ENCODE measurements at places on chromosomes 6 and 20.

DNA sequence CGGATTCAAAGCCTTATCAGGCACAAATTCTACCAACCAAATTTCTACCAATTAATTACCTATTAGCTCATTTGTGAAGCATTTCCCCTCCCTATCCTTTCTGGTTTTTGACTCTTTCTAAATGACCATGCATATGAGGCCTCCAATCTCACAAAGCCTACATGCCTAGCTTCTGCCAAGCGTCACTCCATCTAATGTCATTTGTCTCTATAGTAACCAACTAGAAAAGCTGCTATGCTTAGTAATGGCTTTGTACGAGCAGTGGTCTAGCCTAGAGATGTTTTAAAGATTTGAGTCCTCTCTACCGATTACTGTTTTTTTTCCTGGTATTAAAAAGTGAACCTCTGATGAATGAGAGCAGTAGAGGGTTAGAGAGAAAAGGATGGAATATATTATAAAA is 4.8 kb upstream of the ASF1A start:
- no peak for DNase-seq

DNA sequence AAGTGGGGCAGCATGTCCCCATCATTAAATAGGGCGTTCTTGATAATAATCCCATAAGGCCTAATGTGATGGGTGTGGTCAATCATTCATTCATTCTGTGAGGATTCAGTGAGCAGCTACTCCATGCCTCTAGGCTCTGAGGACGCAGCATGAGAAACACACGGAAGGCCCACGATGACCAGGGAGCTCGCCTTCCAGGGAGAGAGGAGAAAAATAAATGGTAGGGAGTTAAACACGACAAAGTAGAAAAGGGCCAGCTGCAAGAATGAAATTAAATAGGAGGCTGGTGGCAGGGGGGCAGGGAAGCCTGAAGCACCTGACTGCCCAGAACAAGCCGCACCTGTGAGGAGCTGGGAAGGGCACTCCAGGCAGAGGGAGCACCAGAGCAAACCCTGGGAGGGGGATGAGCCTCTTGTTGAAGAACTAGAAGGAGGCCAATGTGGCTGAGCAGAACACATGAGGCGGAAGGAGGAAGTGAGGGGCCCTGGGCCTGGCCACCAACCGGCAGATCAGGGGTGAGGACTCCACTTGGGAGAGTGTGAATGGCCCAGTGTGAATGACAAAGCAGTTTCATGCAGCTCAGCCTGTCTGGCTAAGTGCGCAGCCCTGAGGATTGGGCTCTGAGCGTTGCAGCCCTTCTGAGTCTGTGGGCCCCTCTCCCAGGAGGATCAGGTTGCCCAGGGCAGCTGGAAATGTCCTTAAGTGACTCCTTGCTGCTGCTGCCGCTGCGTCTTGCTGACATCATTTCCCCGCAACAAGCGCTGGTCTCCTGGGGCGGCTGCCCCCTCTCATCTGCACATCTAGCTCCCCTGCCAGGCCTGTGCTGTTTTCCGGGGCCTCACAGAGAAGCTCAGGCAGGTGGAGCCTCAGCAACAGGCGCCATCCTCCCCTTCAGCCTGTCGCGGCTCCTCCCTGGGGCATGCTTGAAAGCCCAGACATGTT is 99.9 kb downstream of the CDH26 start:
- DNase-seq, result no peak

GRCh38 chr6:3200682-3201081 is 26.8 kb downstream of the TUBB2B start:
- no peak for DNase-seq

- no peak for DNase-seq
These were observed 18.6 kb upstream of the HELZ2 start for GRCh38 chr20:63592661-63593060.

DNA sequence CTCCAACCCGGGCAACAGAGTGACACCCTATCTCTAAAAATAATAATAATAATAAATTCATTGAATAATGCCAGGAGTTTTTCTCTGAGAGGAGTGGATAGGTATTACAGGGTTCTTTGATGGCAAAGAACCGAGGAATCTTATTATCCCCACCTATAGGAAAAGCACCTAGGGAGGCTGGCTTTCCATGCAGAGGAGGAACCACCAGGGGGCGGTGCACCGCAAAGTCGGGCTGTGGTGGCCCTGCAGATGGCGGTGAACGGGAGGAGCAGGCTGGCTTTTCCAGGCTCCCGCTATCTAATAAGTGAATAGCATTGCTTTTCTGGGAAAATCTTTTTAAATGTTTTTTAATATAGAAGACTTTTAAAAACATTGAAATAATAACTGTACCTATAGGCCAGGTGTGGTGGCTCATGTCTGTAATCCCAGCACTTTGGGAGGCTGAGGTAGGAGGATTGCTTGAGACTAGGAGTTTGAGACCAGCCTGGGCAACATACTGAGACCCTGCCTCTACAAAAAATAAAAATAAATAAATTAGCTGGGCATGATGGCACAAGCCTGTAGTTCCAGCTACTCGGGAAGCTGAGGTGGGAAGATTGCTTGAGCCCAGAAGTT is 864.2 kb downstream of the KIF16B start:
- peak; percentile 37 for DNase-seq

DNA sequence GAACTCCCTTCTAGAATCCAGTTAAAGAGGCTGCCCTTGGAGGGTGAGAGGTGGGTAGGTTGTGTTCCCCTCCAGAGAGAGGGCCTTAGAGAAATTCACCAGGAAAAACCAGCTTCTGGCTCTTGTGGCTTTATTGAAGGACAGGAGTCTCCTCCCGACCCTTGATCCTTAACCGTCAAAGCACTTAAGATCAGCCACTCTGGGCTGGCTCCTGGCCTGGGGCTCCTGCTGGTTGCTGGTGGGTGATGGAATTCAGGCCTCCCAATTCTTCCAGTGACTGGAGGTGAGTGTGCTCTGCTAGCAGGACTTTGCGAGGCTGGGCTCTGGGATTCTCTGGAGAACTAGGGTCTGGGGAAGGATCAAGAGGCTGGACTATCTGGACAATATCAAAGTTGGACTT is 75.6 kb upstream of the LGSN start:
- no peak for DNase-seq

- no peak for DNase-seq
These were observed 86.3 kb downstream of the GMPR start for GRCh38 chr6:16324606-16325225.

DNA sequence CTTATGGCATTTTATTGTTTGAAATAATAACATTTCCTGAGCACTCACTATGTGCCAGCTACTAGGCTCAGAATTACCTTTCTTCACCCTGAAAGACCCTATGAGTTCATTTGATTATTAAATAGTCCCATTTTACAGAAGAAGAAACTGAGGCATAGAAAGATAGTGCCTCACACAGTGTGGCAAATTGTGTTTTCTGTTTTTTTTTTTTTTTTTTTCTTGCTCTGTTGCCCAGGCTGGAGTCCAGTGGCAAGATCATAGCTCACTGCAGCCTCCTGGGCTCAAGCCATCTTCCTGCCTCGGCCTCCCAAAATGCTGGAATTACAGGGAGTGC is 59.7 kb upstream of the PTPN1 start:
- DNase-seq, result no peak

DNA sequence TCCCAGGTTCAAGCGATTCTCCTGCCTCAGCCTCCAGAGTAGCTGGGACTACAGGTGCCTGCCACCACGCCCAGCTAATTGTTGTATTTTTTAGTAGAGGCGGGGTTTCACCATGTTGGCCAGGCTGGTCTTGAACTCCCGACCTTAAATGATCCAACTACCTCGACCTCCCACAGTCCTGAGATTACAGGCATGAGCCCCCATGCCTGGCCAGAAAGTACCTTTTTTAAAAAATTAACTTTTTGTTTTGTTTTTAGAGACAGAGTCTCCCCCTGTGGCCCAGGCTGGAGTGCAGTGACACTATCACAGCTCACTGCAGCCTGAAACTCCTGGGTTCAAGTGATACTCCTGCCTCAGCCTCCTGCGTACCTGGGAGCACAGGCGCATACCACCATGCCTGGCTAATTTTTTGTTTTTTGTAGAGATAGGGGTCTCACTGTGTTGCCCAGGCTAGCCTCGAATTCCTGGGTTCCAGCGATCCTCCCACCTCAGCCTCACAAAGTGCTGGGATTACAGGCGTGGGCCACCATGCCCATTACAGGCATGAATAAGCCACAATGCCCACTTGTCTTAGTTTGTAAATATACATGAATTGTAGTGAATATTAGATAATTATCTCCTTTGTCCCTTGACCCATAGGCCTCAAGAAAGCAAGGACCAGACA is 17.4 kb upstream of the EEF1A1 start:
- no peak for DNase-seq

- no peak for DNase-seq
These were observed 73.0 kb upstream of the HMGN3 start for GRCh38 chr6:79307321-79308036.

DNA sequence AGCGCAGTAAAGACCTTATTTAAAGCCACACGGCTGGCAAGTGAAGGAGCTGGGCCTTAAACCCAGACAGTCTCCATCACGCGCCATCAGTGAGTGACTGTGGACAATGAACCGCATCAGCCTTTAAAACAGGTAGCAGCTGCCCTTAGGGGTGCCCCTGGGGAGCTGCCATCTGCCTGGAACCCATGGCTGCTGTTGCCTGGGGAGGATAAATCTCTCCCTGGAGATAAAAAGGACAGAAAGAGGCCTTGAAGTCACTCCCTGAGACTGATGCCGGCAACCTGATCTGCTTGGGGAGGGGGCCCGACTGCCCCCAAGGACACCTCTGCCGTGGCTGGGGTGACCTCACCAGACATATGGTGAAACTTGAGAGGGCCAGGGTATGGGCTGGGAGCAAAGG is 73.5 kb downstream of the PREX1 start:
- DNase-seq, result no peak

- DNase-seq, result no peak
These were observed 84.3 kb upstream of the TAB2 start for GRCh38 chr6:149233056-149233715.

- no peak for DNase-seq
These were observed 60.7 kb upstream of the ADGRG6 start for GRCh38 chr6:142241061-142241460.

Data from GM12892 (cell line).